Upper lobe of left lung (tissue), 6 donors: ENCODE measurements at places on chromosomes 4 and X.
A peak's percentile ranks its signal among the peaks of the same experiment; 100 is the strongest.

DNA sequence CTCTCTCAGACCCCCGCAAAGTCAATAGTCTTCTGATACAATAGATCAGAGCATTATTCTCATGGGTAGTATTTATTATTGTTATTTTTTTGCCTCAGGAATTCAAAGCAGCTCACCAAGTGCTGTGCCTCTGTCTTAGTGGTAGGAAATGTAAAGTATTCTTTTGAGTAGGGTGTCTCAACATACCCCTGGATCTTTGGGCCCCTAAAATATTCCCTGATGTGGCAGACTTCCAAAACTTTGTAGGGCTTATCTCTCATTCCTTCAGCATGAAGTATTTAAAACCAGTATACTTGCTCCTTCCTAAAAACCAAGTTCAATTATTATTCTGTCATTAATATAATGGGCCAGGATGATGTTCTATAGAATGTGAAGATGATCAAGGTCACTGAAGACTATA, 115.3 kb upstream of the ZNF827 start:
- DNase-seq, result no peak

DNA sequence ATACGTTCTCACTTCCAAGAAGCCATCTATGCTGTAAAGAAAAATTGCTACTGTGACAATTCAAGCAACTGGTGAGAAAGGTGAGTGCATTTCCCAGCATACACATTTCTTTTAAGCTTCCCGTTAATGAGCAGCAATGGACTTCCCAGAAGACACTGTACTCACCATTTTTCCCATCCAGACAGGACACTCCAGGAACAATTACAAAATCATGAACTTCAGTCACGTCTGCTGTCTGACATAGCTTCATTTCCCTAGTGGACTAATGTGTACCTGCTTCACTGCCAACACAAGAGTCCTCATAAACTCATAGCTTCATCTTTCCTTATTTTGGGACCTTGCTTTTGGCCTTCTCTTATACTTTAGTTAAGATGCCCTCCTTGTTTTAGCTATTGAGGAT, 156.9 kb downstream of the ENOX2 start:
- DNase-seq, result no peak

DNA sequence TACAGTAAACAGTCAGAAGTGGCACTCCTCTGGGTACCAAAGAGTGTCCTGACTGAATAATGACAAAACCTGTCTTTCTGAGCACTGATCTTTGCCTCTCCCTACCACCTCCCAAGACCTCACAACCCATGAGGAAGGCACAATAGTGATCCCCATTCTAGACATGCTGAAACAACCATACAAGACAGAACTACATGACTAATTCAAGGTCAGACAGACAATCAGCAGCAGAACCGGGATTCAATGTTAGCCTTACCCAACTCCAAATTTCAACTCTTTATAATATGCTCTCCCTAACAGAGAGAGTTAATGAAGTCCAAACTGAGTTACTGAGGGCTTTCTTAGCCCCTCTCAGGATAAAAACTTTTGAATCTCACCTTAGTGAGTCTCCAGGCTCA, 71.0 kb downstream of the IRF2 start:
- no peak for DNase-seq

DNA sequence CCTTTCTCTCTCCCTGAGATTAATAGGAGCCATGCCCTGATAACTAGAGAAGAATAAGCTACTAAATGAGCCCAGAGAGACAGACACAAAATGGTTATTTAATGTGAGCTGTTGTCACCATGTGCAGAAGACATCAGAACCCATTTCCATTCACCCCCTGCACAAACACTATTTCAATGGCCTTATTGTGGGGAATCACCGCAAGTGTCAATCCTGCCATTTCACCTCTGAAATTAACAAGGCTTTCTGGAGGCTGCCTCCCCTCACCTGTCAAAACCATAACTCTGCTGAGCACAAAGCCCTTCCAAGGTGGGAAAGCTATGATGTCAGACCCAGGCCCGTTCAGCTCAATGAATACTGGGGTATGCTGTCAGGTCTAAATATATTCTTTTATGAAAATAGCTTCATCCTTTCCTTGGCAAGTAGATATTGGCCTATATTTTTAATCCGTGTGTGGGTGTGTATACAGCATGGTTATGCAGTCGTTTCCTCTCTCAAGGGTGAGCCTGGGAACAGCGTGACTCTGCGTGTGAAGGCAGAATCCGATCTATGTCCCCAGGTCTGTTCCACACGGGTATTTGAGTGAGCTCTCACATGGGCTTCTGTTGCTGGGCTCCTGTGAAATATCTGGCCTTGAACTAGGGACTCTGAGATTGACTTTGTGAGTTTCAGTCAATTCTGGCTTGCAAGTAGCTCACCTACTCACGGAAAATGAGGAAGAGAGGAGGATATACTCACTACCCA, 266.3 kb downstream of the FBXW7 start:
- no peak for DNase-seq

DNA sequence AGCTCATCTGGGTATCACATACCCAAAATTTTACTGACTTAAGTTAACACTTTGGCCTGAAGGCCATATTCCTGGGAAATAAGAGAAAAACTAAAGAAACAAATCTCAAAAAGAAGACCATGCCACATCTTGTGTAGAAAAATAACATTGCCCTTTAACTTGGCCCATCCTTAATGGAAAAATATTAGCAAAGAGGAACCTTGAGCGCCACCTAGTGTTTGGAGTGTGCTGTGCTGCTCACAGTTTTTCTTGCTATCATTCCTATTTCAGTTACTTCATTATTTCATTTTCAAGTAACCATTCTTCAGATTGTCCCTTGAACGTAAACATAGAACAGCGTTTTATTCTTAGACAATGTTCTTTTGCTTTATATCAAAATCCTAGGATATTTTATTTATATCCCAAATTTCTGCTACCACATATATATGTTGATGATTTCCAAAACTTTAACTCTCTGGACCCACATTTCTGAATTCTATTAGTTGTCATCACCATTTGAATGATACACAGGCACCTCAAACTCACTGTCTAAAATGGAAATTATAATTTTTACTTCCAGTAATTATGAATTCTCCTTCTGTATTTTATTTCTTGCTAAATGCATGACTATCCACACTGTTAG, 999.0 kb upstream of the ADGRL3 start:
- no peak for DNase-seq

DNA sequence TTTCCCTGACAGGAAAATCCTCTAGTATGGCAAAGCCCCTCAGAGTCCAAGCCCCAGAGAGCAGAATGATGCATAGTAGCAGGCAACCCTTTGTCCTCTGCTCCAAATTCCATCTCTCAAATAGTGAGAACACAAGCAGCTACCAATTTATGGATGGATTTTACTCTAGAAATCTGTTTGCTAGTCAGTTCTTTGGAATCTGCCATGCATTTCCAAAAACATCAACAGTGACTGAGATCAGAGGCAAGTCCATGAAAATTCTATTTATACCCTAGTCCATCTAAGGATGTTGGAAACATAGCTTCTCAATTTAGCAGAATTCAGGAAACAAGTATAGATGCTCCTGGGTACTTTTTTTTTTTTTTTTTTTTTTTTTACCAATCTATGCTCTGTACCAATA, 10.0 kb upstream of the CC2D2A start:
- DNase-seq, result no peak

- no peak for DNase-seq
Observed at GRCh38 chr4:73705056-73705432, 35.3 kb upstream of the CXCL8 start.

DNA sequence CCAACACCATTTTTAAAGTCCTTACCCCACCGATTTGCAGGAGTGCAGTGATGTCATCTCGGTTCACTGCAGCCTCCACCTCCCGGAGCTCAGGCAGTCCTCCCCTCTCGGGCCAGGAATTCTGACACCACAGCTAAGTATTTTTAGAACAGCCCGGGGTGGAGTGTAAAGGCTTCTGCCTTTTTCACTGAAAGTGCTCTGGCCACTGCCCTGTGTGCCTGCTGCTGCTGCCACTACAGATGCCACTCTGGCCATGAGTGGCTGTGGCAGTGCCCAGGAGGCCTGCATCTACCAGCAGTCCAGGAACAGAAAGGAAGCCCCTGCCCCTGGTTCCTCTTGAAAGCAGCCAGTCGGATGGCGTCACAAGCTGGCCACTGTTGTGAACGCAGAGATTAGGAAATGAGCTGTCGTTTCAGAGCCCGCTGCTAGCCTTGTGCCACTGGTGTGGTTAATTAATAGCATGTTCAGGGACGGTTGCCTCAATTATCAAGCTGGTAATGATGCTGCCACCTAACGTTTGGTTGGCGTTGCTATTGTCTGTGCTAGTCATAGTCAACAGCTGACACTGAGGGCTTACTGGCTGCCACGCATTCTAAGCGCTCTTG, 23.6 kb upstream of the TBC1D14 start:
- no peak for DNase-seq

GRCh38 chr4:167622481-167623240, 388.4 kb upstream of the SPOCK3 start:
- DNase-seq, result peak; percentile 33

GRCh38 chr4:95596676-95597075, 47.9 kb upstream of the UNC5C start:
- DNase-seq, result no peak

DNA sequence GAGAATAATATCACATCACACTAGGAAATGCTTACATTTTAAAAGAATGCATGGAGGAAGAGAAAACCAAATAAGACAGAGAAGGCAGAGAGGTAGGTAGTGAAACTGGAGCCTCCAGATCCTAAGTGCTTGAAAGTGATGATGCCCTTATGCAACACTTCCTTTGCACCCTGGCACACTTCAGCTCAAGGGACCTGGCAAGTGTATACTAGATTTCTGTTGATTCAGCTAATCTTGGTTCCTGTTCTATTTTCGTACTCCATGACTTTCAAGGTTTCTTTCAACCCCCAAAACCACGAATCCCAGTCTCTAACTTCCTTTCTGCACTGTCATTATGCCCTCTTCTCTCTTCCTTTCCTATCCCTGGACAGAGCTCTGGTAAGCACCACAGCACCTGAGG, 36.9 kb upstream of the SH3KBP1 start:
- DNase-seq, result peak; percentile 36

DNA sequence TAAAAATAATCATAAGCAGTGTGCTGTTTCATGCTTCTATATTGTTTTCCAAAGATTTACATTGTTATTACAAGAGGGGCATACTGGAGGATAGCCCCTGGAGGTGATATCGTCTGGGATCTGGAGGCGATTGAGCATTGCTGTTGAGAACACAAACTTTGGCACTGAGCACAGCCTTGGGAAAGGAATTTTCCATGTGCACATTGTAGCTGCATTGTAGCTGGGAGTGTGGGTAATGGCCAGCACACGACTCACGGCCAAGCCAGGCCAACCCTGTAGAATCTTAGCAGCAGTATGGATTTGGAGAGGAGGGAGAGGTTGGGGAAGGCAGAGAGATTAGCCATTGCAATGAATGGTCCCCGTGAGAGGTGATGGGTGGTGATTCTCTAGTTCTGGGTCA, 121.9 kb downstream of the SMIM20 start:
- no peak for DNase-seq

DNA sequence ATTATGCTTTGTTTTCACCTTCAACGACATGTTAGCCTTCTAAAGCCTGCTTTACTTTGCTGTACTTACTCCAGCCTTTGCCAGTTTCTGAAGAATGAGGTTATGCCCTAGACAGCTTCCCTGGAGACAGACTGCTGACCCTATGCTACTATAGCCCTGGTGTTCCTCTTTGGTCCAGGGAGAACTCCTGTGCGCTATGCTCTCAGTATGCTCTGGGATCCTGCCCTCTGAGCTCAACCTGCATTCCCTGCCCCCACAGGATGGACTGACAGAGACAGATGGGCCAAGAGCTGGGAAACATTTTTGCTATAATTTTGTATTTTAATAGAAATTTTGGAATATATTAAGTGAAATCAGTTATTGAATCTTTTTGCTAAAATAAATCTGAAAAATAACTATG, 425.9 kb downstream of the TMA16 start:
- no peak for DNase-seq

- no peak for DNase-seq
Observed at GRCh38 chr4:141686146-141686775, 49.9 kb downstream of the IL15 start.

GRCh38 chr4:105509714-105510113, 35.9 kb upstream of the PPA2 start:
- DNase-seq, result no peak

DNA sequence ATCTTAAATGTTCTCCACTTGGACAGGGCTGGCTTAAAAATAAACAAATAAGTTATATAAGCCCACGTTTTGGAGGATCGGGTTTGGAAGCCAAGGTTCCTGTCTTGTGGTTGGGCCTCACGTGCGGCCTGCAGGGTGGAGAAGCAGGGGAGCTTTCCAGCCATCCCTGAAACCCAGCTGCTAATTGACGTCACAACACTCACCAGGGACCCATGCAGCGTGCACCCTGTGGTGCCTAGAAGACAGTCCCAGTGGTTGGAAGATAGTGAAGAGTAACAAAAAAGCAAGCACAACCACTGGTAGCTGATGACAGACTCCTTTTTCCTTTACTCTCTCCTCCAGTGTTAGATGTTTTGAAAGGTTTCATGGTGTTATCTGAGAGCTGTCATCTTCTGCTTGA, 142.0 kb upstream of the RBPJ start:
- no peak for DNase-seq

DNA sequence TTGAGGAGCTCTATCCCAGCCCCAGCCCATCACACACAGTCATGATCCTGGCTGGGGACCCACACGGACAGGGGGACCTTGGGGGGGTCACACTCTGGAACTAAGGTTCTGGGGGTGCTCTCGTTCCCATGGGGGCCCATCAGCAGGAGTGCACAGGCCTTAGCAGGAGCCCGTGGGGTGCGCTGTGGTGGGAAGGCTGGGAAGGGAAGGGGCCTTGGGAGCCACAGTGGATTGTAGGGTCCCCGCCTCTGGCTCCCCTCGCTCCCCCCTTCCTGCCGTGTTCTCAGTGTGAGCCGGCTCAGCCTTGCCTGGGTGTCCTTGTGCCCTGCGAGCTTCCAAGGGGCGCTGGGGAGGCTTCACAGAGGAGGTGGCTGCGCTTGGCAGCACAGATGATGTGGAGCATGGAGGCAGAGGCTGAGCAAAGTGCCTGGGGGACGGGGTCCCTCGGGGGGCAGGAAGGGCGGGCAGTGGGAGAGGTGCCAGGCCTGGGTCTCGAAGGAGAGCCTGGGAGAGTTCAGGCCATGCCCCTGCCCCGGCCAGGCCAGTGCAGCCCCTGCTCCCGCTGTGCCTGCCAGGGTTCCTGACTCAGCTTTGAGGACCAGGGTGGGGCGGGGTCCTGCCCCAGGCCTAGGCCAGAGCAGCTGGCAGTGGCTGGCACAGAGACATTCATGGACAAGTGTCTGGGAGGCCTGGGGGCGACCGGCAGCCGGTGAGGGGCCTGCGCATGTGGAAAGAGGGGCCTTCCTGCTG, 5.5 kb upstream of the HGFAC start:
- DNase-seq, result no peak

GRCh38 chr4:133808151-133808550, 393.4 kb downstream of the PABPC4L start:
- no peak for DNase-seq

- no peak for DNase-seq
Observed at GRCh38 chr4:105154576-105154975, 7.9 kb downstream of the TET2 start.

DNA sequence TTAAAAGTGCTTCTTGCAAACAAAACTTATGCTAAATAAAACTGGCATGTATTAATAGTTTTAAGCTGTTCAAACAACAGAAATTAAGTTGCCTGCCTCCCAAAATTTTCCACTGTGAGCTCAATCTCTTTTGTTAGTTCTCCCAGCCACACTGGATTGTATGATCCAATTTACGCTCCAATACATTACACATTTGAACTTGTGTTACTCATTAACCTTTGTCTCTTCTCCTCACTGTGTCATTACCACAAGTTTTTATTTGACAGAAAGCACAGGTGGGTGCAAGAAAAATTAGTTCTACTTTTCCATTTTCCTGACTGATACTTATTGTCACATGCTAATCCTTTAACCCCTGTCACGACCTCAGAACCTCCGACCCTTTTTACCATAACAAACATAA, 55.5 kb downstream of the SHISA3 start:
- DNase-seq, result no peak
